ENCODE measurements at places on chromosomes 2 and 18.
A peak's percentile ranks its signal among the peaks of the same experiment; 100 is the strongest.

- DNase-seq = no peak
Measured at GRCh38 chr18:7329016-7329415, 98.1 kb downstream of the LRRC30 start.

GRCh38 chr2:229861431-229861830, 60.4 kb downstream of the TRIP12 start:
- no peak for DNase-seq

GRCh38 chr2:181784556-181784955, 104.2 kb upstream of the NEUROD1 start:
- DNase-seq = no peak

DNA sequence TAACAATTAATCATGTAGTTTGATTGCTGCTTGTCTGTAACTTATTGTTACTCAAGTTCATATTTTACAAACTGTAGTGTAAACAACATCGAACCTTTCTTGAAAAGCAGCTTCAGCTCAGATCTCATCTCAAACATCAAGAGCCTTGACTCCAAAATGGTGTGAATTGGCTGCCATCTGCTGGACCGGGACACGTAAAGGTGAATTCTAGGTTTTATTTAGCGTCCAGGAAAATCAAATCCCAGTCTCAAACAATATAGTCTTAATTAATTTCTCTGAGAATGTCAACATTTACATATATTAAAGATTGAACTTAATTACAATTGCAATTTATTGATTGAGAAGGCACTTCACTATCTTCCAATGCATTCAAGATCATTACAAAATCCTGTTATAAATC, 453.0 kb downstream of the GALR1 start:
- DNase-seq = peak; percentile 12

GRCh38 chr18:53950545-53950944, 273.9 kb downstream of the MBD2 start:
- DNase-seq = no peak

- no peak for DNase-seq
Measured at GRCh38 chr2:24045511-24046508, 1.4 kb downstream of the WDCP start.

GRCh38 chr2:85791704-85792565, 38.1 kb downstream of the ATOH8 start:
- no peak for DNase-seq

DNA sequence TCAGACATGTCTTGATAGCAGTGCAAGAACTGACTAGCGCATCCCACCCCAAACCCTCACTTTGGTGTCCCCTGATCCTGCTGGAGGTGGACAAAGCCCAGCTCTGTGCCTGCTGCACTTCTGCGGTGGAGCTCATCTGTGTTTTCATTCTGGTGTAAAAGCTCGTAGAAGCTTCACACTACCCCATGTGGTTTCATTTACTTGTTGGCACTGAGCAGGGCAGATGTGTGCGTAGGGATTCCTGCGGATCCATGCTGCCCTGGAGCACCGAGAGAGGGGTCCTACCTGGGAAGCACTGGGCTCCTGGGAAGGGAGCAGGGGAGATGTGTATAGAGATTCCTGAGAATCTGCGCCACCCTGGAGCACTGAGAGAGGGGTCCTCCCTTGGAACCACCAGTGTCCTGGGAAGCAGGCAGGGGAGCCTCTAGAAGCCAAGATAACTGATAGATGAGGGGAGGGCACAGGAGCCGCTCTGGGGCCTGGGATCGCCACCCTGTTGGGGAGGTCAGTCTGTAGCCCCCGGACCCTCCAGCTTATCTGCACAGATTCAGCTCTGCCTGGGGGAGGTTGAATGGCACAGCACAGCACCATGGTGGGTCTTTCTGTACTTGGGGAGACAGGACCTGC, 106.9 kb upstream of the OTOS start:
- no peak for DNase-seq

- DNase-seq = no peak
Measured at GRCh38 chr2:158072361-158072760, 29.3 kb upstream of the UPP2 start.

DNA sequence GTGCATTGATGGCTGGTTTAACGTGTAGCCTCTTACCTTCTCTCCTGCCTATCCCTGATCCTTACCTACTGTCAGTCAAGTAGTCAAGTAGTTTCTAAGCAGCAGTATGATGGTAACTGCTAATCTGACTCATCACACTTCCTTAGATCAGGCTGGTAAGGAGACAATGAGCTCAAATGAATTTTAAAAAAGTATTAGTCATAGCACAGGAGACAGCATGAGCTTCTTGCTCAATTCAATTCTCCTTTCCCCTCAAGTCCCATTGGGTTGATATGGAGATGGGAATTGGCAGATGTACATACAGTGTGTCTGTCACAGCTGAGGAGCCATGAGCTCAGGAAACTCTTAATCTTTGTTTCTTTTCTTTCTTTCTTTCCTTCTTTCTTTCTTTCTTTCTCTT, 799.7 kb downstream of the LRP1B start:
- DNase-seq = no peak

GRCh38 chr2:225270861-225271260, 128.6 kb upstream of the NYAP2 start:
- peak; percentile 14 for DNase-seq

- DNase-seq = no peak
Measured at GRCh38 chr18:23170137-23170536, 34.9 kb downstream of the CABLES1 start.

DNA sequence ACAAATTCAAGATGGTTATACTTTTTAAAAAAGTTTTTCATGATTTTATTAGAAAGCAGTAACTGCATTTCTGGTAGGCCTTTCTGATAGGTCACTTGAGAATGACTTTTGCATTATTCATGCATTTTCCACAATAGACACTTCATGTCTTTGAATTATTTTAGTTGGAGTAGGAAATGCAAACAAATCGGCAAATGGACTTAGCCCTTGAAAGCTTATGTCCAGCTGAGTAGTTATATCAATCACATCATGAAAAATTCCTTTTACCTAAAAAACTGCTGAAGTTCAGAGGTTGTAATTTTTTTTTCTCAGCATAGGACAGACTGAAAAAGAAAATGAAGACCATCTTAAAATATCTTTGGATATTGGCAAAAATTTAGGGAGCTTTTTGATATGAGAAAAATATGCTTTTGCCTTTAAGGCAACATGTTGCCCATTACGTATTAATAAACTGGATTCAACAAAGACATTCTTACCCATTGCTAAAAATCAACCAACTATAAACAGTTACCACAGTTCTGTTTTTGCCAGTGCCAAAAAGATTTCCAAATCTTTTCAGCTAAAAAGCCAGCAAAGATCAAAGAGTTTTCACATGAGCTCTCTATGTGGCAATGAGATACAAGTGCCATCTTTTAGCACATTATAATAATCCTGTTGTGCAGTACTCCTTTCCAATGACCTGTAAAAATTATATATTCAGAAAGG, 45.5 kb upstream of the FRZB start:
- DNase-seq = no peak

DNA sequence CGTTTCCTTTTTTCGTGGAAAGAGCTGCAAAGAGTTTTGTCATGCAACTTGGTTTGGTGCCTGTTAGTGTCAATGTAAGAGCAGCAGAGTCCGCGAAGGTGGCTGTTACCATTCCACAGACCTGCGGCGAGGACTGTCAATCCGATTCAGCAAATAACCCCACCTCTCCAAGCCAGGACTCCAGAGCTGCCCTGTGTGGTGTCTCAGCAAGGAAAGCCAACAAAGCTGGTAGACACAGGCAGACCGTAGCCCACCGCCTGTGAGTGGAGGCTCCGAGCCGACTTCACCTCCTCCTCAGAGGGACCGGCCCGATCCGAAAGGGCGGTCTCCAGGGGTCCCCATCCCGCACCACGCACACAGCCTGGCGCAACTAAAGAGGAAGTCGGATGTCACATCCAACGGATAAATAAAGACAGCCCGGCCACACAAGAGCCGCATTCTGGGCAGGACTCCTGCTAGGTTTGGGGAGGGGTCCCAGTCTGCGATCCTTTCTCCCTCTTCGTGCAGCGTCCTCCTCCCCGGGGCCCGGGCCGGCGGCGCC, 819 bp downstream of the ANKRD44 start:
- no peak for DNase-seq

DNA sequence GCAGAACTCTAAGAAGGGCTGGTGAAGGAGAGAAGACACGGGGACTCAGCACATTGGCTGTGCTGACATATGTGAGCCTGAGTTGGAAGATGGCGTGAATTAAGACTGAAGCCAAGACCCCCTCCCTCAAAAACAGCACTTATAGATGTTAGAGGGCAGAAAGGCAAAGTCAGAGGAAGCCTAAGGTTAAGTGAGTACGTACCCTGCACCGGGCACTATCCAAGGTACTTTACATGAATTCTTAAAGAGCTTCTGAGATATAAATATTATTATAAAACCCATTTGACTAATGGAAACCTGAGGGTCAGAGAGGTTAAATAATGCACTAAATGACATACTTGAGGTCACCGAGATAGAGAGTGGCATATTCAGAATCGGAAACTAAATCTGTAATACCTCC, 25.6 kb downstream of the SIX3 start:
- no peak for DNase-seq

GRCh38 chr2:8374782-8375181, 307.1 kb upstream of the ID2 start:
- DNase-seq = no peak

DNA sequence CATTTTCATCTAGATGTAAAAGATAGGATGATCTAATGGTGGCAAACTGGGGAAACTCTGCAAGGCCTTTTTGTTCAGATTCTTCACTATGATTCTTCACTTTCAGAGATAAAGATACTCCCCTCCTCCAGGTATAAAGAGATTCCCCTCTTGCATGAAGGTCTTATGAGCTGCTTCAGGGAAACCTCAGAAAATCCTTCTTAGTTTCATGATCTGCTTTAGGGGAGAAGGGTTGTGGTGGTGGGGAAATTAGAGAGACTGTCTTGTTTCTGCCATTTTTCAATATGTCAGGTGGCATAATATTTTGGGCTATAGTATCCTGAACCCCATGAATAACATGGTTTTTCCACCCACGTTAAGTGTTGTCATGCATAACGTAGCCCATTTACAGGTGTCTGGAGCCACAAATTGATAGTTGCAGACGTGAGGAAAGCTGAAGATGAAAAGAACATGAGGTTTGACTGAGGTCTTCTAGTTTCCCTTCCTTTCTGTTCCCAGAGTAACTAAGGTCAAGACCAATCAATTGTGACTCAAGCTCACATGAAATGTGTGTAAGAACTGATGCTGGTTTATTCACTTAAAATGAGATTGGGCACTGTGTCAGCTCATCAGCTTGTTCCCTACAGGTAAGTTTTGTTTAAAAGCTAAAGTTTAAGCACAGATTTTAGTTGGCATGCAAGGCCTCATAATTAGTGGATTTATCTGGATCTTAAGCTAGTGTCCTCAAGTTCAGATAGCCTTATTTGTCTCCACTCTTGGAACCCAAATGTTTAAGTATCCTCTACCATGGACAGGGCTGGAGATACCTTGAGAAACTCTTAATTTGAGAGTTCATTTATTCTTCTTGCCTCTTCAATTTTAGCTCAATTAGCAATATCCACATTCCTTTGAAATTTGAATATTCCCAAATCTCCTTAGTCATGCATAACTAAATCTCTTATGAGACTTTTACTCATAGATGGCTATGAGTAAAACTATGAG, 304.5 kb upstream of the FANCL start:
- no peak for DNase-seq

DNA sequence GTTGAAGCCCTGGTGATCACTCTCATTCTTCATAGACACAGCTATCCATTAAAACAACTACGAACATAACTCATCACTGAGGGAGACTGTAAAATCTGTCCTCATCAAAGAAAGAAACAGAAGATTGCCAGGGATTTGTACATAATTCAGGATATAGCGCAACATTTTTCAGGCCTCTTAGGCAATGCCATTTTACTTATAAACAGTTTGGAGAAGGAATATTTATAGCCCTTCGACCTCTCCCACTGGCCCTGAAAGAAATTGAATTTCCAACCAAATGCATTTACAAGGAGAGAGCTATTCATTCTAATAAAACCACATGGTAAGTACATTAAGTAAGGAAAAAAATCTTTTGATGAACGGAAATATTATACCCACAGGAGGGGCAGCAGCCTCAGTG, 295.0 kb downstream of the RAD51AP2 start:
- DNase-seq = no peak

GRCh38 chr18:25167612-25168410, 184.2 kb downstream of the ZNF521 start:
- no peak for DNase-seq

DNA sequence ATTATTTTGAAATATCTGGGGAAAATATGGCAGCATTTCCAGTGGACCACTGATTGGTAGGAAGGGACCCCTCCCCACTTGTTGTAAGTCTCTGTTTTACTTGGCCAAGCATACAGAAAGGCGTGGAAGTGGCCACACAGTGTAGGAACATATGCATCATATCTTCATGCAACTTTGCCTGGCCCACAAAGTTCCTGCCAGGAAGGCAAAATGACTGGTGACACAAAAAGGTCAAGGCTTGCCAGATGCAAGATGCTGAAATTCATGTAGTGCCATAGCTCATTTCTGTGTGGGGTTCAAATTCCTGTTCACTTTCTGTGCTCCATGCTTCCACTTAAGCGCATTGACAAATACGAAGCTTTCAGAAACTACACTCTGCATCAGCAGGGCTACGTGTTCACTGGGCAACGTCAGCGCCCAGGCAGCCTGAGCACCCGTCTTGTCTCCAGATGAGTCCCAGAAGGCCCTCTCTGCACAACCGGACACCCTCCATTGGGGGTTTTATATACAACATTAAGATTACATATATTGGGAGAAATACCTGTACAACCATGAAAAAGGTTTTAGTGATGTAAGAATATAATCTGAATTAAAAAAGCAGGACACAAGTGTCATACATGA, 3.6 kb downstream of the DYNC2LI1 start:
- DNase-seq = no peak

DNA sequence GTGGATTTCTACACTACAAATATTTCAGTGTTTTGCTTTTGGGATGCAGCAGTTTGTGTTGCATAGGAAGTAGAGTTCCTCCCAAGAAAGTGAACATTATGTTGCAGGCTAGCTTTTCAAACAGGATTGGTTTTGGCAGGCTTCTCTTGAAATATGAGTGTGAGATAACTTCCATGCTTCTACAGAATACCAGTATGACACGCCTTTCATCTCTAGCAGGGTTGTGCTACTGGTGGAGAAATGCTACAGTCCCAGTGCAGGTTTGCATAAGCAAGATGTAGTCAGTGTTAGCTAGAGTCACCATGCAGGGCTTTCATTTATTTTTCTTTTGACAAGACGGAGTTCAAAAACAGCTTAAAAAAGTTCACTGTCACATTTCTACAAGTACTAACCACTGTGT, 17.1 kb upstream of the CAVIN2 start:
- no peak for DNase-seq

DNA sequence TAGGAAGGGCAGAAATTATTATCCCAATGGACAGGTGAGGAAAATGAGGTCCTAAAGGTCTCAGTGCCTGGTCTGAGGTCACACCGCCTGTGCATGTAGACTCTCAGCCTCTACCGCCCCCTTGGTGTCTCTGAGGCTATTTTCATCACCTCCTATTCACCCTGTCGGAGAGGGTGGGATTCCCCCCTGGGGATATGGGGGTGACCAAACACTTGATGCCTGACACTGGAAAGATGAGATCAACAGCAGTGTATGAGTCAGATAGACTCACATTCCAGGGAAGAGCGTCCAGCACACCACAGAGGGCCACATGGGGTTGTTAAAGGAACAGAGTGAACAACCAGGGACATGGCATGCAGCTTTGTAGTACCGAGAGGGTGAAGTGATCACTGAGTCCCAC, 199.7 kb downstream of the SMAD2 start:
- DNase-seq = no peak
